ENCODE measurements at places on chromosomes 7 and 10. TPM values are rescaled to one million over a fixed set of nuclear protein-coding genes. Genes with fewer than 3 reads are reported as not detected.

Gene MLXIPL
- total RNA-seq: 58.3 TPM

DNA sequence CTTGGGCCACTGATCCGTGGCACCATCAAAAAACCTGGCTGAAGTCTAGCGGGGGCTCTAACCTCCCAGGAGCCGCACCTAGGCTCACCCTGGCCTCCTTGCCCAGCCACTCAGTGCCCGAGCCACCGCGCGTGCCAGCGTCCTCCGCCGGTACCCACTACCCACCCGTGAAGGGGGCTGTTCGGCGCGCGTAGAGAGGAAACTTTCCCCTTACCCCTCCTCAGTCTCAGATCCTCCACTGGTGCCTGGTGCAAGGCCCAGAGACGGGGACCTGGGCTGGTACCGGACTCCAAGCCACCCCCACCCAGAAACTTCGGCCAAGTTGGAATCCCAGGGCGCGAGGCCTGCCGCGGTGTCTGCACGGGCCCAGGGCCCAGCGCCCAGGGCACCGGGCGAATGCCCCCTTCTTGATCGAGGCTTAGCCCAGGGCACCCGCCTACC, 3.5 kb upstream of the EBF3 start:
- no peak for DNase-seq

Gene ACHE
- total RNA-seq: 24.9 TPM

DNA sequence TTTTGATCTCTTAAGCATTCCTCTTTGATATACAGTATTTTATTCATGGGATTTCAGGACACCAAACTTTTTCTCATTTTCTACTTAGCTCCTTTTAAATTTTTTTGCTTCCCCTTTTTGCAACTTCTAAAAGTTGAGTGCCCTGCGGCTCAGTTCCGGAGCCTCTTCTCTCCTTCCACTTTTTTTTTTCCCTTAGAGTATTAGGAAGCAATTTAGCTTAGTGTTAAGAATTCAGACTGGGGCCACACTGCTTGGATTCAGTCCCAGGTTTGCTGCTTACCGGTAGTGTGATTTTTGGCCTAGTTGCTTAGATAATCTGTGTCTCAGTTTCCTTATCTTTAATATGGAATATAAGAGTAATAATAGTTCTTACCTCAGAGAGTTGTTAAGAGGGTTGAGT, 3.4 kb downstream of the STAM start:
- no peak for DNase-seq

GRCh38 chr10:22491931-22492615, 146.8 kb downstream of the SPAG6 start:
- DNase-seq: no peak

- no peak for DNase-seq
These were observed 36.5 kb downstream of the SH3PXD2A start for GRCh38 chr10:103818765-103819374.

DNA sequence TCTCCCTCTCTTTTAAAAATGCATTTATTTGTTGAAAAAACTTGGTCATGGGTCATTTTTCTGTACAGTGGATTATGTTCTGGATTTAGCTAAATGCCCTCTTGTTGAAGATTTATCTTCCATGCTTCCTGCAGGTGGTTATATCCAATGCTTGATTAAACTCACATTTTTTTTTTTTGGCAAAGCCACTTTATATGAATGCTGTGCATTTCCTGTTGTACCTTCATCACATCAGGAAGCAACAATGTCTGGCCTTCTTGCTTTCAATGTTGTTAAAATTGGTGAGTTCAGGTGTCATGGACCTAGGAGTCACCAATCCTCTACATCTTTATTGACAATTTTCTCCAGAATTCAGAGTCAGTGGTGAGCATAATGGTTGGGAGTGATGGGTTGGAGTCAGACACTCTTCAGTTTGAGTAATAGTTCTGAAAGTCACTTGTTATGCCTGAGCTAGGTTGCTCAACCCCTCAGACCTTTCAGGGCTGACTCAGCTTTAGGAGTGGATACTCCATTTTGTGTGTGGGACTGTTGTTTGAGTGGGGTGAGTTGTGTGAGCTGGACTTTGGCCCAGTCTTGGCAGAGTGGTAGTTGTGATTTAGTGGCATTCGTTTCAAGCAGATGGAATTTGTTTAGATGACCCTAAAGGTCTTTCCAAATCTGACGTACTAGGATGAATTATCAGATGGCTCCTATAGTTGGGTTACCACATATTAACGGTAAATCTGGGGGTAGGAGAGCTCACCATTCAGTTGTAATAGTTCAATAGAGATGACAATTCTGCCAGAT, 213.5 kb upstream of the ZNF32 start:
- no peak for DNase-seq

GRCh38 chr10:1168763-1169162, 112.6 kb downstream of the WDR37 start:
- DNase-seq: no peak

DNA sequence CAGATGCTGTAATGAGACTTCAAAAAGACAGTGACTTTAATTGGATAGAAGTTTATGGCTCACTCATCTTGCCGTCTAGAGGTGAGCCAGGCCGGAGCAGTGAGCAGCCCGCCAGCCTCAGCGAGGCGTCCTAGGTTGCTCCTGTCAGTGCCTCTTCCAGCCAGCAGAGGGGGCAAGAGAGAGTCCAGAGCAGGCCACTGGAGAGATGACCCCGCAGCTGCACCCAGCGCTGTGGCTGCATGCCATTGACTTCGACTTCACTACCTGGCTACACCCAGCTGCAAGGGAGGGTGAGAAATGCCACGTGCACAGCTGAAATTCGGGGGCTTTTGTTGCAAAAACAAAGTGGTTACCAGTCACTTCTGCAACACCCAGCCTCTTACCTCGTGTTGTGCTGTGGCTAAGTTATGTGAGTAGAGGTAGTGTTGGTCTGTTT, 26.5 kb downstream of the NUB1 start:
- DNase-seq: peak; percentile 79

DNA sequence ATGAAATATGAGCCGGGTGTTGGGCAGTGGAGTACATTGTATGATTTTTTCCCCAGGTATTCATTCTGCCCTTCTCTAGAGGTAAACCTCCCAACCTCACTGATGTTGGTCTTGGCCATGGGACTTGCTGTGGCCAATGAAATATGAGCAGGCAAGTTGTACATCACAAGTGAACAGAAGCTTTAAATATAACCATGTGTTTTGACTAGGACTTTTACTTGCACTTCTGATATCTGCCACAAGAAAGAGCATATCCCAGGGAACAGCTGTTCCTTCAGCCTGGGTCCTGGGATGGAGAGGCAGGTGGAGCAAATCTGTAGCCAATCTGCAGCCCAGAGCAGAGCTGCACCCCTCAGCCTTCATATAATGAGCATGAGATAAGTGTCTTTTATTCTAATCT, 109.8 kb upstream of the PALS2 start:
- DNase-seq: no peak

DNA sequence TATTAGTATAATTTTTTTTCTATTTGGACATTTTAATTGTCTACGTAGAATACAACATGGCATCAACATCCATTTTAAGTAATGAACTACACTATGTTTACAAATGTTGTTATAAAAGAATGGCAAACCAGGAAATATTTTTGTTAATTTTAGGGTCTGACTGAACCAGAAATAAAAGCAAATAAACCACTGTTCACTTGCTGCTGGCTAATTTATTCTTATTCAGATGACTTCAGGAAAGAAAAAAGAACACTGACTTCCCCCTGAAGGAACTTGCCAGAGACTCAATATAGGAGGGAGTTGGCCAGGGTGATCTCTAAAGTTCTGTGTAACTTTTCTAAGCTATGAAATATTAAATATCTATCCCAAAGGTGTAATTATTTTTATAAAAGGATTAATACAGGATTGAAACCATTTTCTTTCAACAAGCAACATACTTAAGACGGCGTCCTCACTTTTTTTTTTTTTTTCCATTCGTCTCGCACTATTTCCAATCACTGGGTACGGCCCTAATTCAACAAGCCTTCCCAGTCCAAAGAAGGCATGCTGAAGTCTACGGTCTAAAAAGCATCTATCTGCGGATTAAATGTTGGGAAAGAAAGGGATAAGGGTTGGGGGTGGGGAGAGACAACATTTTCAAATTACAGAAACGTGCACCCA, 1.2 kb downstream of the USP6NL start:
- no peak for DNase-seq

Gene GIMAP1
- 1.0 TPM for total RNA-seq

DNA sequence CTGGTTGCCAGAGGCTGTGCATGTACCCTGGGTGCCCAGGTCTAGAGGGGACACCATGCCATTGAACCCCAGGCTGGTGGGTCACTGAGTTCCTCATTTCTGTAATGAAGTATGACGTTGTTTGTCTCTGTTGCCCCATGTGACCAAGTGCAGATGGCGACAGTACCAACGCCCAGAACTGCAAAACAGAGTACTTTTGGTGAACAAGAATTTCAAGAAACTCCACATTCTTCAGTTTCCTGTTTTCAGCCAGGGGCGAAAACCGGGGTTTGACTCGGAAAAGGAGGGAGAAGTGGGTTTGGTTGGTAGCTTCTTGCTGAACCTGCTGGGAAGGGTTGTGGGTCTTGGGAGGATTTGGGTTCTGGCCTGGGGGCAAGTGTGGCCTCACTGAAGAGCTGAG, 18.2 kb downstream of the CYP17A1 start:
- no peak for DNase-seq

- no peak for DNase-seq
These were observed 271.4 kb downstream of the PARD3 start for GRCh38 chr10:34543716-34544115.

Gene PFKFB3
- 162 TPM for total RNA-seq

GRCh38 chr10:110764378-110764777, 107.3 kb upstream of the PDCD4 start:
- DNase-seq: no peak

DNA sequence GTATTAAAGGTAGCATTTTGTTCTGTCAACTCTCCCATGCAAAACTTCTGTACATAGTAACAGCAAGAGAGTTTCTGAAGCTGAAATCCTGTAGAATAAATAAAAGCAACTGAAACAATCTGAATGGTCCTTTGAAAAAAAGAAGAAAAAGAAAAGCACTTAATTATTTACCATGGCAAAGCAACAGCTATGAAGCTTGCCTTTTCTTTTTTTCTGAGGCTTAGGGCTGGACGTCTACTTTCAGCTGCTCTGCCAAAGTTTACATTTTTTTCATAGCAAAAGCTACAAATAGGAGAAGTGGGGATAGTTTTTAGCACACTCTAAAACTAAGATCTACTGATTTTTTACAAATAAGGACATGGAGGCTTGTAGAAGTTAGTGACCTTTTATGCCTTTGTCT, 31.3 kb upstream of the CD36 start:
- no peak for DNase-seq

GRCh38 chr10:5023177-5023805, 19.6 kb upstream of the AKR1C2 start:
- DNase-seq: no peak

- DNase-seq: peak; percentile 24
These were observed at the start of gene DNMBP for GRCh38 chr10:100009793-100010676. Gene DNMBP (minus strand): TSS chr10:100009947. CDS start chr10:99972124, 37,823 bp downstream.

Gene PAPSS2
- 8.3 TPM for total RNA-seq

DNA sequence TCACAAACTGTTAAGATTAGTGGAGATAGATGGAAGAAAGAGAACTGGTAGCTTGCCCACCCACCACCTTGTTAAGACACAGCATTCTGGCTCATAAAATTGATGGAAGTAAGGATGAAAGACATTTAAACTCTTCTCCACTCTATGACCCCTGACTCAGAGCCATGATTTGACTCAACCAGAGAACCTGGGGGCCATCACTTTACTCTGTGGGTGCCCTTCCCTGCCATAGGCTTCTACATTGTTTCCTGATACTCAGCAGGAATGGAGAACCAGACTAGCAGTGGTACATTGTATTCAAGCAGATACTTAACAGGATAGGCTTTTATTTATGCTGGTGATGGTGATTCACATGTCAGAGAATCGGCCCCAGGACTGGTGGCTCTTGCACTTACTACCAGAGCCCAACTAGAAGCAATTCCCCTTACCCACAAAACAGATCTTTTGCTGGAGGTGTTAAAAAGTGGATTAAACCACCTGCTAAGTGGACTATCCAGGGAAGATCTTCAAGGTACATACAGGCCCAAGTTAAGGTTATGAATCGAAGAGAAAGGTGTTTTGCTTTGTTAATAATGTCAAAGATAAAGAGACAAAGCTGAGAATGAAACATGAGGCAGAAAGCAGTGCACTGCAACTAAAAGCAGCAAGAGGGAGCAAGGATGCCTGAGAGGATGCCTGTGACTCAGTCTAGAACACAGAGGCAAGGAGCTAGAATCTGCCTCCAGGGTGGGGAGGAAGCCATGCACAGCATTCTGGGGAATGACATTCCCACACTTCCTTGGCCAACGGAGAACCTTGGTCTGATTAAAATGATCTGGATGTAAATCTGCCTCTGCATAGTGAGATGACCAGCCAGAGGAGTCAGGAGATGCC, 36.0 kb upstream of the GLI3 start:
- DNase-seq: no peak

Gene ADAM8
- 4.4 TPM for total RNA-seq

DNA sequence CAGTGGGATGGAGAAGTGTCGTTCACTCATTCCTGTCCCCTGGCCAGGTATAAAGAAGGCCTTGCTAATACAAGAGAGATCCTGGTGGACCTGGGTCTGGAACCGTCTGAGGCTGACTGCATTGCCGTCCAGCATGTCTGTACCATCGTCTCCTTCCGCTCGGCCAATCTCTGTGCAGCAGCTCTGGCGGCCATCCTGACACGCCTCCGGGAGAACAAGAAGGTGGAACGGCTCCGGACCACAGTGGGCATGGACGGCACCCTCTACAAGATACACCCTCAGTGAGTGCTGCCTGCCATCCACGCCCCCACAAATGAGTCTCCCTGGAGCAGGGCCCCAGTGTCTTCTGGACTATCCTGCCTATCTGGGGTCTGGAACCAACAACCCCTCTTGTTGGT, 27.2 kb downstream of the HKDC1 start:
- no peak for DNase-seq

DNA sequence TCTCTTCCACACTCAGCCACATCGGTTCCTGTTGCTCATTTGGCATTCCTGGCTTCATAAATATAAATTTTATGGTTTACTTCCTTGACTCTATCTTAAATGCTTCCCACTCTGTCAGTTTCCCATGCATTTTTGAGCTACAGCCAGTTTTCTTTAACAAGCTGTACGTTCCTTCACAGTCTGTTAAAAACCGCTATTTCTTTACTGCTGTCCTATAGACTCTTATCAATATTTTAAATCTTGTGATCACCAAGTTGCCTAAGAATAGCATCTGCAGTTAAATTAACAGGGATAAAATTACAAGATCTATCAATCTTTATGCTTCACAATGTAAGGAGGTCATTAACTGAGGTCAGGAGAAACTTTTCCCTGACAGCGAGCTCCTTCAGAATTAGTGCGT, 103.1 kb upstream of the RHOBTB1 start:
- DNase-seq: no peak

Gene AKR1C4
- total RNA-seq: not detected
